ENCODE measurements at places on chromosomes 3 and 15.

- DNase-seq: no peak
Measured at GRCh38 chr3:171845481-171846284, 2.5 kb downstream of the TMEM212 start.

GRCh38 chr3:183208260-183208659 is 44.8 kb upstream of the B3GNT5 start:
- DNase-seq: no peak

- DNase-seq: no peak
Measured at GRCh38 chr3:128556907-128557306, 63.9 kb upstream of the GATA2 start.

DNA sequence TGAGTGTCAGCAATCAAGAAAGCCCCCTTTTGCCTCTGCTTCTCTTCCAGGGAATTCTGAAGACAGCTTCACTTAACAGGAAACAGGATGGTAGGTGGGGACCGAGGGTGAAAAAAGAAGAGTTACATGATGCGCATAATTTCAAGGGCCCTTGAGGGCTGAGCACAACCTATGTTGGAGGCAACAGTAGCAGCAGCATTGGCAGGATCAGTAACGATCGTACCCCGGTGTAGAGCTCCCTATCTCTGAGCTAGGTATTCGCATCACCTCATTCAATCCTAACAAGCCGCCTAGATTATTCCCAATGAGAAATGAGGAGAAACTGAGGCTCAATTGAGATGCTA is 432 bp upstream of the RAD54L2 start:
- no peak for DNase-seq

Data from islet precursor cell (in vitro differentiated cells).